GM12891 (cell line): ENCODE measurements at places on chromosomes 5 and 9.

DNA sequence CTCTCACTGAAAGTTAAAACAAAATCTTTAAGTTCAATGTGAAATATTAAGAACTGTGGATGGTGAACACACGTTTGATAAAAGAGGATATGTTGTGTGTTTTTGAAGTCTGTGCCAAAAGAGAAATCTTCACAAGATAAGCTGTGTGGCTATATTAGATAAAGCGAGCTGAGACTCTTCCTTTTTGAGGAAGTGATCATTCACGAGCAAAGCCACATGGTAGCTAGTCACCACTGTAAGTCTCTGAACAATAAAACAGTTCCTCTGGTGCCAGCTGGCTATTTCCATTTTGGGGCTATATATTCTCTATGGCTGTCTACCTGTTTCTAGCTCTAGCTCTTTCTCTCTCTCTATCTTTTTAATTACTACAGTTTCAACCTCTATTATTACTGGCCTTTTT, 1849.2 kb upstream of the C9orf72 start:
- DNase-seq: no peak

- DNase-seq: no peak
Measured at GRCh38 chr5:15529821-15530220, 29.8 kb downstream of the FBXL7 start.

- no peak for DNase-seq
Measured at GRCh38 chr5:137019229-137019628, 479.9 kb downstream of the SPOCK1 start.

DNA sequence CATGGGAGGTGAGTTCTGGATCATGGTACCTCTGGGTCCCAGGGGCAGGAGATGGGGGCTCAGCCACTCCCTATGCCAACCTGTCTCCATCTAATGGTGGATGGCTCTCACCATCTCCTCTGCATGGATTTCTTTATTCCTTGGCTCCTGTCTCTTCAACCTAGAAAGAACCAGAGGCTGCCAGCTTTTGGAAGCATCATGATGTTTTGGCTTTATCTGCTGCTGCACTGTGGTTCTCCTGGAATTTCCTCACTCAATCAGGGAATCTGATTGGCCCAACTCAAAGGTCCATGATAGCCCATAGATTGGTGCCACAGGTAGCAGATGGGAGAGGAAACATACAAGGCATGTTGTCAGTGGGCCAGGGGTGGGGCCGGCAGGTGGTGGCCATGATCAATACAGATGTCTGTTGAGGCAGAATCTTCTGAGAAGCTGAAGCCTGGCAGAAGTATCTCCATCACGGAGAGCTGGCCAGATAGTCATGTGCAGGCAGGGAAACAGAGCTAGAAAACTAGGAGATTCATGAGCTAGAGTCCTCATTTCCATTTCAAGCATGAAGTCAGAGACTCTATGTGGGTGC, 158.2 kb downstream of the MACROH2A1 start:
- DNase-seq: no peak

GRCh38 chr5:54390015-54390414, 65.5 kb upstream of the HSPB3 start:
- DNase-seq: no peak

GRCh38 chr5:120509053-120509452, 45.0 kb downstream of the PRR16 start:
- DNase-seq: no peak

- no peak for DNase-seq
Measured at GRCh38 chr9:91927922-91928510, 22.0 kb downstream of the ROR2 start.

DNA sequence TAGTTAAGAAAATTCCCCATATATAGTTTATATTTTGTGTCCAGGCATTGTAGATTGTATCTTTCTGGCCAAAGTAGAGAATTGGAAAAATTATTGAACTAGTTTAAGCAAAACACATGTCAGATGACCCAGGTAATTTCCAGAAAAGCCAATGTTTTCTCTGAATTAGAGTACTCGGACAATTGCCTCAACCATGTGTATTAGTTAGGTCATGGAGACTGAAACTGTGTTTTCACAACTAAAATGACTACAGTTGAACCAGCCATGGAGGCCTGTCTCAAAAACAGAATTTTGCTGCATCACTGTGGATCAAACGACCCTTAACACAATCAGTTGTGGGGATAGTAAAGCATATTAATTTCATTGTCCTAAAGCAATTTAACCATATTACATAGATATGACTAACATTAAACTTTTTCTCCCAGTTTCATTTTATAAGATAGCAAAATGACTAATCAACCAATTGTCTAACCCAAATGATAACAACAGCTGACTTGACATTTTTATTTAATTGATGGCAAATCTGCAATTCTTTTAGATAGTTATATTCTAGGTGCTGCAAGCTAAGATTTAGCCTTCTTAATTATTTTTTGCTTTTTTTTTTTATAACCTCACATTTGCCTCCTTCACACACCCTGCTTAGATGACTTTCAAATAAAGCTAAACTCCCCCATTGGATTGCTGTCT, 39.2 kb upstream of the SPDL1 start:
- DNase-seq: no peak

DNA sequence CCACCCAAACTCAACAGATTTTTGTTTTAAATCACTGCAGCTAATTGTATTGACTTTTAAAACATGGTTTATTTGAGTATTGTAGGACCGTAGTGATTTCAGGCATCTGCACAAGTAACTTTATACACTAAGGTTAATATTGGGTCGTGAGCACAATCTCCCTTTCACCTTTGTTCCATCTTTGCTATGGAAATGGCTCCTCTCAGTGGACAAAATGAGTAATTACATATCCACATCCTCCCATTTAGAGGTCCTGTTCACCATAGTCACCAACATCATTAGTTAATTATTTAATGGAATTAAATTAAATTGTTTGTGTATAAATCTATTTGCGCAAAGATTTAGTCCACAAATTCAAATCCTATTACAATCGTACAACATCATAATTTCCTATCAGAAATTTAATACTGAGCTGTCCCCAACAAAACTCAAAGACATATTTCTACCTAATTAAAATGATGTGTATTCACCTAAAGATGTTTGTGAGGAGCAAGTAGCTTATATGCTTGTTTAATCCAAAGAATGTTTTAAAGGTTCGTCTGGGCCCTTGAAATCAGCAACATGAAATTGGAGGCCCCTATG, 173.0 kb upstream of the DAPK1 start:
- peak; percentile 28 for DNase-seq

DNA sequence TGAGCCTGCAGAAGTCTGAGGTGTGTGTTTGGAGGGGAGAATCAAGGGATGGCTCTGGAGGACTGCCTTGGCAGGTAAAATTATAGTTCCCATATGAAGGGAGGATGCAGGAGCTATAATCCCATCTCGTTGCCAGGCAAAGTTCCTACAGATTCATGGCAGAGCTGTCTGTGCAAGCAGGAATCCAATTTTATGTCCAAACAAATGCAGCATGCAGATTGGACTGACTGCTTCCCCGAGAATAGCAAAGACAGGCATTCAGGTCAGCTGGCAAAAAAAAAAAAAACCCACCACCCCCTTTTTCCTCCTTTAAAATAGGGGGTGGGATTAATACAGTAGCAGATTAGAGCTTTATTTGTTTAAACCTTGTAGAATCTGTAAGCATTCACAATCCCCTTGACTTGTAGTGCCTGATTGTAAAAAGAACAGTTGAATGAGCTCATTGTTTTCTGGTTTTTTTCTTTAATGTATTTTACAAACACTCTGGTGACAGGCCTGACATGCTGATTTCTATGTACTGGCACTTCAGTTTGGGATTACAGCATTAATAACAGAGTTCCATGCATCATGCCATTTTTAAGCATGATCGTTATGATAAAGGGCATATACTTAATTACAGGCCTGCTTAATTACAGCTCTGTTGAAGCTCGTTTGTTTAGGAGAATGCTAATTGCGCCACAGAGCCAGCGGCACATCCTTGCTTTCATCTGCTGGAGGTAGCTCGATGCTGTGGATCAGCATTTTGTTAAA, 141.4 kb upstream of the LMX1B start:
- DNase-seq: no peak

DNA sequence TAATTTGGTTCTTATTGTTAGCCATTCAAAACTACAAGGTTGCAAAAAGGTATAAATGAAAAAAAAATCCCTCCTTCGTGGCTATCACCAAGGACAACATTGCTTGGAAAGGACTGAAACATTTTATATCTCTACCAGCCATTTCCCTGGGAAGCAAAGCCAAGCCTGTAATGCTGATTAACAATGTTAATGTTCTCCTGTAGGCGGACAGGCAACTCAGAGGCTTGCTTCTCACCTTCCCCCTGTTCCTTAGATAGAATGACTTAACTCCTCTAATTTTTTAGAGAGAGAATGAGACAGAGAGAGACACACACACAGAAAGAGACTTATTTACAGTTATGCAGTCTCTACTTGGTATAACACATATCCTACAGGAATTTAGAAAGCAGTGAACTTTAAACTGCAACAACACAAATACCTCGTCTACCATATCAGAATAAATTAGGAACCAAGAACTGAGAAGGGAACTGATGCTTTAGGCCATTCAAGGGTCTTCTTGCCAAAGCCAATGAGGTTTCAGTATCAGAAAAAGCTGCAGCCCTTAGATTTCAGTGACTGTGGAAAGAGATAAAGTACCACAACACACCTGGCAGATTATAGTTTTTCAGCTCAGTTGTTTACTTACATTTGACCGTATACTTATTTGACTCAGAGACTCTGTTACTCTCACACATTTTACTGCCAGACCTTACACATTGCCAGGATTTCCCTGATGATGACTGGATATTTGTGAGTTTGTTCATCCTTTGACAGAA, 20.9 kb upstream of the MAN2A1 start:
- no peak for DNase-seq
